ENCODE measurements at places on chromosomes 12 and 14.

DNA sequence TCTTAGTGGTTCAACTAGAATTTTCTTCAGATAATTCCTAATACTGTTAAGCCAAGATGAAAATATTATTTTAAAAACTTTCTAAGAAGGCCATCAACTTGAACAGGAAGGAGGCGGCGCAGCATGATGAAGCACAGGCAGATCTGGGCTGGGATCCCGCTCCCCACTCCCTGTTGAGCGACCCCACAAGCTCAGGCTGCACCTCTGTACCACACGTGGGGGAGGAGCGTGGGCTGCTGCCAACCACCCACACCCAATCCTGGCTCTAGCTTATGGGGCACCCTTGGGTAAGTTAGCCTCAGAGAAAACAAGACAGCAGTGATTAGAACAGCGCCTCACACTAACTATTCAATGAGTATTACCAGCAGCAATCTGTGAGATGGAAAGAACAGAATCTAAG is 6.0 kb downstream of the MTERF2 start:
- DNase-seq, result no peak

DNA sequence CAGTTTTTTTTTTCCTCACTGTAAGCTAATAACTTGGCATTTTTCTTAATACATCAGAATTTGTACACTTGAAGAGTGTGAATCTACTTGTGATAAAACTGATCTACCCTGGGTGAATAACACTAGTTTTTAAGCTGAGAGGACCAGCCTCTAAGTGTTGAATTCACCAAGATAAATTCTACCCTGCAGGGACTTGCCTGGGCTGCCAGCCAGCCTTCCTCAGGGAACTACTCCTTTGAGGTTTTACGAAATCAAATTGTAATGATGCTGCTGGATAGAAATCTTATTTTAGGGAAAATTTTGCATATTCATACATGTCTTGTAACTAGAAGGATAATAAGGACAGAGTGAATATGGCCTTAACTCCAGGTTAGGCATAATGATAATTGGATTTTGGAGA is 1.9 kb downstream of the MED21 start:
- no peak for DNase-seq

- DNase-seq, result no peak
These were observed 6.7 kb downstream of the FAM222A start for GRCh38 chr12:109720152-109720856.

DNA sequence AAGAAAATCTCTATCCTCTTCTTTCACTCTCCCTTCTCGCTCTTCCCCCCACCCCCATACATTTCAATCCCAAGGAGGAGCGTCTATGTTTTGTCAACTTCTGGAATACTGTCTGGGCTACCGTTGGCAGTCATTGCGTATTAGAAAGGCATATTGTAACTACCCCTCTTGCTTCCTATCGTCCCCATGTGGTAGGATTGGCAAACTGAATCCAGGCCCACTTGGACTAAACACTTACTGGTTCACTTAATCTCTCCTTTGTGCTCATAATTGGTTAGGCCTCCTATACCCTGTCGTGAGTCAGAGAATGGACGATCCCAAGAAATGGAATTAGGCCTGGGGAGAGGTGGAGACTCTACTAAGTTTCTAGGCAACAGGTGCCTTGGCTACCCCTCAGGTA is 68.8 kb upstream of the SLC8A3 start:
- DNase-seq, result no peak

- no peak for DNase-seq
These were observed 146.1 kb downstream of the KITLG start for GRCh38 chr12:88433997-88434703.

- no peak for DNase-seq
These were observed 142.6 kb downstream of the GPHN start for GRCh38 chr14:66650491-66650911.

- DNase-seq, result peak; percentile 70
These were observed 13.1 kb upstream of the ITGA5 start for GRCh38 chr12:54431911-54432814.

GRCh38 chr14:105139831-105140239 is 28.7 kb downstream of the JAG2 start:
- DNase-seq, result no peak

DNA sequence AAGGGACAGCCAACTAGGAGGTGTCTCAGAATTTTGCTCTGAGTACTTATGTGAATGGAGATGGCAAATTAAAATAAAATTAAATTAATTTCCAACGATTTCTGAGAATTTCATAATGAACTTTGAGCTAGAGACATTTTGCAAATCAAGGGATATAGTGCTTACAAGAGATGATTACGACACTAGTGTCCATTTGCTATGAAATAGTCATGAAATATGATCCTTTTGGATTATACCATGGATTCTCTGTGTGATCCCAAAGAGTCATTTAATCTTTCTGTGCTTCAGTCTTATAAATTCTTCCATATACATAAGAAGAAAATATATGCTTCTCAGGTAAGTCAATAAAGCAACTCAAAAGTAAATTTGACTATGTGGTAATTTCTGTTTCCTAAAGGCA is 240.6 kb downstream of the SLC25A21 start:
- DNase-seq, result no peak

- DNase-seq, result no peak
These were observed 98.2 kb downstream of the SRGAP1 start for GRCh38 chr12:63942464-63943241.

DNA sequence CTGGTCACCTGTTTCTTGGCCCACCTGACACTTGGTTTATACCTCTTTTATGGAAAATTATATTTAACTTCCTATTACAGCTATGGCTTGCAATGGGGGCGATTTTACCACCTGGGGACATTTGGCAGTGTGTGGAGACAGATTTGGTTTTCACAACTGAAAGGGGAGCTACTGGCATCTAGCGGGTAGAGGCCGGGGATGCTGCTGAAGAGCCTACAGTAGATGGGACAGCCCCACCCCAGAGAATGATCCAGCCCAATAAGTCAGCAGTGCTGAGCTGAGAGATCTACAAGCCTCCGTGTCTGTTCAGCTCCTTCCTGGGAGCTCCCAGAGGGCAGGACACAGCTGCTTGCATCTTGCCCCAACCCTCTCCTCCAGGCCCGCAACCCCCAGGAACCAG is 302.8 kb downstream of the CACNA1C start:
- DNase-seq, result no peak

- DNase-seq, result no peak
These were observed 15.2 kb upstream of the FOXN3 start for GRCh38 chr14:89432226-89432625.

DNA sequence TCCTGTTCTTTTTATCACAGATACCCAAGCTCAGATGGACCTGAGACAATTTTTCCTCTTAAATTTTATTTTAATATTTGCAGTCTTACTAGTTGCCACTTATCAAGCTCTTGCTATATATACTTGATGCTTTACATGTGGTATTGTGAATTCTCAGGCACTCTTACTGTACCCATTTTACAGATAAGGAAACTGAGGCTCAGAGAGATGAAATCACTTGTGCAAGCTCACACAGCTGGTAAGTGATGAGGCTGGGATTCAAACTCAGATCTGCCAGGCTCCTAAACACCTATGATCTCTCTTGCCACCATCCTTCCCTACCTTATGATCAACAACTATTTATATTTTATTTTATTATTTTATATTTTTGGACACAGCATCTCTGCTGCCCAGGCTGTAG is 133.0 kb upstream of the LHX5 start:
- DNase-seq, result no peak

DNA sequence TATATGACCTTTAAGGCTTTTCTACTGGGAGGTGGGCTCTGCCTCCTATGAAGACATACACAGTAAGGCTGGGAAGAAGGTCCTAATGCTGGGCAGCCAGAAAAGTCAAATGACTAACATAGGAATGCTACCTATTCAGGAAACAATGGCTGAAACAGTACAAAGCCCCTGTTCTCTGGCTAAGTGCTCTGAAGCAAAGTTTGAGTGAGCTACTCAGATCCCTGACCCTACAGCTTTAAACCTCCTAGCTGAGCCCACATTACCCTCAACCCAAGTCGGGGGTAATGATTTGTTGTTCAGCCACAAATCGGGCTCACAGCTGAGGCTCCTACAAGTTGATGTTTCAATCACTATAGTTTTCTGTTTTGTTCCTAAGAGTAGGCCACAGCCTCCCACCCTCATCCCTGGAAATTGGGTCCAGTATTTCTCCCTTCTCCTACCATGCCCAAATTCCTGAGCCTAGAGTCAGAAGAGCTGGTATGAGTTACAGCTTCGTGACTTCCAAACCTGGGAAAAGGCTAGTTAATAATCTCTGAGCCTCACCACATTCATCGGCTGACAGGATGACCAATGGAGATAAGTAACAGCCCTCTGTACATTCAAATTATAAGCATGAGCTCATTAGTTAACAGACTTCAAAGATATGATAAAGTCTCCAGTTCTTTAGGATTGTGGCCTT is 46.5 kb downstream of the BTBD7 start:
- no peak for DNase-seq

GRCh38 chr14:104784846-104785707 is 10.5 kb downstream of the AKT1 start:
- DNase-seq, result no peak

- no peak for DNase-seq
These were observed 16.7 kb downstream of the OR9K2 start for GRCh38 chr12:55142669-55143565.

- DNase-seq, result peak; percentile 38
These were observed 731 bp upstream of the PCNX4 start for GRCh38 chr14:60090864-60091519.

DNA sequence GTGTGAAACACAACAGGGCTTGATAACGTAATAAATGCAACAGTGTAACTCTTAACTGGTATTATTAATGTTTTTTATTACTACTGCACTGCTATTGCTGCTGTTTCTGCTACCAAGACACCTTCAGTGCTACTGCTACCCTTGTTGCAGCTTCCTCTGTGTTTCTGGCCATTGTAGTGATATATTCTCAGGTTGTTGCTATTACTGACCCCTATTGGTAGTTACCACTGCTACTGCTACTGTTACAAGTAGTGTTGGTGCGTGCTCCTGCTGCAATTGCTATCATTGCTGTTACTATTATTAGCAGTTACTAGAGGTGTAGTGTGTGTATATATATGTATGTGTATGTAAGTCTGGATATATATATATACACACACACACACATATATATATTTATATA is 87.2 kb upstream of the PTPRB start:
- no peak for DNase-seq

DNA sequence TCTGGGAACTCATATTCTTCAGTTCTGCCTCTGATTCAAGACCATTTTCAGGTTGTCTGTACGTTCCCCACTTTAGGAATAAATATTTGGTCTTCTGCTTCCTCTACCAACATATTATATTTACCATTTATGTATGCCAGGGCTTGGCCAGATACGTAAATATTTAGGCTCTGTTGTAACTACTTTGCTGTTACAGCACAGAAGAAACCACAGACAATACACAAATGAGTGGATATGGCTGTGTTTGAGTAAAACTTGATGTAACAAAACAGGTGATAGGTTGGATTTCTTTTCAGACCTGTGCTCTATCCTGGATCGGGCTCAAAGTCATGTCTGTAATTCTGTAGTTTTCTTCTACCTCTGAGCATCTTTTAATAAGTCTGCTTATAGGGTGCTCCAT is 37.5 kb downstream of the RAP1B start:
- no peak for DNase-seq

DNA sequence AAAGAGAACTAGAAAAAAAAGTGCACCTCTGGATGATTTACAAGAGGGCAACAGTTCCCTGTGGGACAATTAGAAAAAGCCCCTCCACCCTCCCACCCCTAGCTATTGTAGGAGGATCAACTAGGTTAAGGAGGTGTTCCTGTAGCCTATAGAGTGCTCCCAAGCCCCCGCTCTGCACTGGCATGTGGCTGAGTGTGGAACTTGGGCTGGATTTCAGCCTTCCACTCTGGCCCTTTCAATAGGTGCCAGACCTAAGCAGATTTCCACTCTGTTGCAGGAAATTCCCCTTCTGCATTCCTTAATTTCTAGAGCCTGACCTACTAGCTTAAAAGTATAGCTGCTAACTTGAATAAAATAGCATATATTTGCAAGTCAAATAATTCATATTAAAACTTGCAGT is 2.8 kb downstream of the NFATC4 start:
- DNase-seq, result no peak

DNA sequence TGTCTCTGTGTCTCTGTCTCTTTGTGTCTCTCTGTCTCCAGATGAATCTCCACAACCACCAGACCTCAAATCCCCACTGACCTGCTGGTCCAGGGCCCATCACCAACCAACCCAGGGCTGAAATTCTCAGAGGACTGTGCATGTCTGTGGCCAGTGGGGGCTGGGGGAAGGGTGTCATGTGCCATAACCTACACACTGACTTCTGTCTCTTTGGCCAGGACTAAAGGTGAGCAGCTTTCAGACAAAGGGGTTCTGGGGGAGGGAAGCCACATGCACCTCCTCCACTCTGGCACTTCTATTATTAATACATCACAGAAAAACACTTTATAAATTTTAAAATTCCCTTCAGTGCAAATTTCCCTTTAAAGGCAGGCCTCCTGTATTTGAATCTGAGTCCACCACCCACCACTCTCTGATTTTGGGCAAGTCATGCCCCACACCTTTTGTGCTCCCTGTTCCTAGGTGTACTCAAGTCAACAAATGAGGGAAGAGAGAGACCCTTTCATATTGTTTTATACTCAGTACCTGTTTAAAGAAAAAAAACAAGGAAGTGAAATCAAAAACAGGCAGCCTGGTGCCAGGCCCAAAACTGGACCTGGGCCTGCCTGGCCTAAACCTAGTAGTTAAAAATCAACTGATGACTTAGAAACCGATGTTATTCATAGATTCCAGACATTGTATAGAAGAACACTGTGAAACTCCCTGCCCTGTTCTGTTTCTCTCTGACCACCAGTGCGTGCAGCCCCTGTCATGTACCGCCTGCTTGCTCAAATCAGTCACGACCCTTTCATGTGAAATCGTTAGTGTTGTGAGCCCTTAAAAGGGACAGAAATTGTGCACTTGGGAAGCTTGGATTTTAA is 80.2 kb downstream of the TUNAR start:
- no peak for DNase-seq

- DNase-seq, result no peak
These were observed 279.2 kb downstream of the ALG10 start for GRCh38 chr12:34301251-34302130.
